Activated CD4-positive, CD25-positive, alpha-beta regulatory T cell (primary cell): ENCODE measurements at places on chromosomes 3 and 15.

DNA sequence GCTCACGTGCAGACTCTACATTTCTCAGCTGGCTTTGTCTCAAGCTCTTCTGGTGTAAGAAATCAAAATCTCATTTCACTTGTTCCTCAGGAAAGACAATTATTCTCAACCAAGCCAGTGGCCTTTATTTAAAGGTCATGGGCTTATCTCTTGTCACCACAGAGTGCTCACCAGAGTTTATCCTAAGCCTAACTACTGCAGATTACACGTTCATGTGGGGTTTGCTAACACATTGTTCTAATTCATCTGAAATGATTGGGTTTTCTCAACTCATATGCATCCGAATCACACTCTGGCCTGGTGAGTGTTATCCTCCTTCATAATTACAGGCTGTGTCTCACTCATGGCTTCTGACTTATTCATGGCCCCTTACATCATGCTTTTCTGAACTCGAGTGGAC is 83.3 kb upstream of the TSC22D2 start:
- no peak for DNase-seq

GRCh38 chr3:130423064-130423463 is 77.6 kb downstream of the COL6A5 start:
- no peak for DNase-seq

- no peak for DNase-seq
Measured at GRCh38 chr15:75089456-75090387, 66.3 kb downstream of the PPCDC start.

DNA sequence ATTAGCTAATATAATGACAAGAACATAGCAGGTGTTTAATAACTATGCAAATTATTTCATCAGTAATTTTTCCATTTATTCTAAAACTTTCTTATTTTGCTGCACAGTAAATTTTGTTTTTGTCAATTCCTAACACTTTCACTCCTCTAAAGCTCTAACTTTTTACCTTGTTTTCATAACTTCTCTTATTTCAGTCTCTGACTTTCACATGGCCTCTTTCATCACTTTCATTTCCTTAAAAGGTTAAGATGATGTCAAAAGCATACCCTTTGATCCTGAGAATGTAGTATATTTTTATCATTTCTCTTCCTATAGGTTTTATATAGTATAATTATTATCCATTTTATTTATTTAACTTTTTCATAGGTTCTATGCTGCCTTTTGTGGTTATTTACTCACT is 1325.8 kb upstream of the ALCAM start:
- DNase-seq, result no peak

DNA sequence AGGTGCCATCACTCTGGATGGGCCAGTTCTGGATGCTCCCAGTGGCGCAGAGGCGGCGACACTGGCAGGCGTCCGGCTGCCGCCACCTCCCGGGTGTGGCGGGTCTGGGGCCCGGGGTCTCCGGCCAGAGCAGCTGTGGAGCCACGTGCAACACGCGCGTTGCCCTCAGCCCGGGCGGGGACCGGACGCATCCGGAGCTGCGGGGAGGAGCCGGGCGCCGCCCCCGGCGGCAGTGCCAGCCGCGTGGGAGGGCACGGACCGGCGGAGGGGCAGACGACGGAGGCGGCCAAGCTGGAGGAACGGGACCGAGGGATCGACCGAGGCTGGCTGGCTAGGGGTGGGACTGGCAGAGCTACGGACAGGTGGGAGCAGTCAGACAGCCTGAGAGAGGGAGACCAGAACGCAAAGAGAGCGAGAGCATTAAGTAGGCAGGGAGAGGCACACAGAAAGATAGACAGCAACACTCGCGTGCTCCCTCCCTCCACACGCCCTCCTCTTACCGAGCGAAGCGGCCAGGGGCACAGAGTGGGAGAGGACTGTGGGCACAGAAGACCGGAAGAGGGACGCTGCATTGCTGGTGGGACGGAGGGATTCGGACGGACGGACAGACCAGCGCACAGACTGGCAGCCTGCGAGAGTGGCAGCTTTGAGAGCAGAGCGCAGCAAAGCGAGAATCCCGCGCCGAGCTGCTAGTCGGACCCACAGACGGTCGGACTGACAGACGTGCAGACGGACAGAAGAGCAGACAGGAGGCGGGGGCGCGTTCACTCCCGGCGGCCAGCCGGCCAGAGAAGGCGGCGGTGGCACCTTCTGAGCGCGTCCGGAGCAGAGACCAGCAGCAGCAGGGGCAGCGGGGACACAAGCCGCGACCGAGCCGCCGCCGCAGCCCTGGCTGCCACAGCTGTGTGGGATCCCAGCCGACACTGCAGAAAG is at the start of gene ARPP21:
Gene ARPP21, plus strand, starts transcription at position 272 of the 933 bp plus-strand sequence. CDS start 42,227 bp downstream, outside the sequence.
- DNase-seq, result no peak

DNA sequence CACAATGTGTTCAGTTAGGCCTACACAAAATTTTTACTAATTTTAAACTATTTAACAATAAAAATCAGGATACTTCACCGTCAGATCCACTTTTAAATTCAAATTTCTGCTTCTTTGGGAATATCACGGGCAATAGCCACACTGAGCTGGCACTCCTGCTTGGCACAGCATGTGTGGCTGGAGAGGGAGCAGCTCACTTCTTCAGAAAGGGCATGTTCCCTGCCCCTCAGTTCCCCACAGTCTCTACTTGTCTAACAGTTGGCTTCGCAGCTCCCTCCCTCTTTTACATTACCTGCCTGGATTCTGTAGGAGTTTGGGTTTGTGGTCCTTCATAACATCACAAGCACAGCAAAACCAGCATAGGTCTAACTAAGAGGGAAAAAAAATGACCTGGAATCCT is 76.0 kb upstream of the TRIM42 start:
- DNase-seq, result no peak

DNA sequence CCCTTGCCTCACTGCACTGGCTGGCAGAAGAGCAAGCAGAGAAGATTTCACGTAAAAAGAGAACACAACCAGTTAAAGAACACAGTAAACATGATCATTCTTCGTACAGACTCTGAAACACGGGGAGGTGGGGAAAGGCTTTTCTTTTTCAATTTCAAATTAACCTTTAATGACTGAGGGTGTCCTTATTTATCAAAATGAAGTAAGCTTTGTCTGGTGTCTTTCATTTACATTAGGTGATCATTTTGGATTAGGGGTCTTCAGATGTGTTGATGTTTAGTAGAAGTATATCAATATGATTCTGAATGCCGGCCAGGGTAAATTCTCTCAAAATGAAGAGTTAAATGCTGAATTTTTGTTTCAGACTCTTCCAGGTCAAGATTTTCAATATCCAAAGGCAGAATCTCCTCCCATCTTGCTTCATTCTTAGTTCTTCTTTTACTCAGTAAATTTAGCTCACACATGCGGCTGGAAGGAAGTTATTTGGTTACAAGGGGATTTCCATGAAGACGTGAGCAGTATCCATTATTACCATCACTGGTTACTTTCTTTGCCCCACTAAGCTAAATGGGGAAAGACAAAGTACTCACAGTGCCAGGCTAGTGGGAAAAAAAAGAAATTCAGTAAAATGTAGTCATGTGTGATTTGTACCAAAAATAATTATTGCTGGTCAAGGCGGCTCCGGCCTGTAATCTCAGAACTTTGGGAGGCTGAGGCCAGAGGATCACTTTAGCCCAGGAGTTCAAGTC is 272.2 kb upstream of the NR2F2 start:
- no peak for DNase-seq

DNA sequence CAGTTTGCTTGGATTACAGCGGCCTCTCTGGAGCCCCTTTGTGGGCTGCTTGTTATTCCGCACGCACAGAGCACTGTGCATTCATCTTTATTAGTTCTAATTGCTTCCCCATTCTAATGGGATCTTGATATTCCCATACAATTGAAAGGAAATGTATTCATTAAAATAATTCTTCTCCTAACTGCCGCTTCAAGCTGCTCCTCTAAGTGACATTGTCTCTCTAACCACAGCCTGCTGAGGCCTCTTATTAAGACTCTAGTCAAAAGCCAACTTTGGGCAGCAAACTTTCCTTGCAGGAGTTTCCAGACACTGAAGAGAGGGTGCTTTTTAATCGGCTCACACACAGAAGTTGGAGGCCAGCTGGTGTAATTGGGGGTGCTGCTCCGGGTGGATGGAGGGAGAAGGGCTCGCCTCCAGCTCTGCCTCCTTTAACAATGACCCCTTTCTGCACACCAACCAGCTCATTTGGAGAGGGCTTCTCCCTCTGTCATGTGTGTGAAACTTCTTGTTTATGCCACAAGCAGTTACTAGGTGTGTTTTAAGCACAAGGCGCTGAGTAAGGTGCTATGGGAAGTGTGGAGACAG is 5.6 kb upstream of the MAGEF1 start:
- no peak for DNase-seq

DNA sequence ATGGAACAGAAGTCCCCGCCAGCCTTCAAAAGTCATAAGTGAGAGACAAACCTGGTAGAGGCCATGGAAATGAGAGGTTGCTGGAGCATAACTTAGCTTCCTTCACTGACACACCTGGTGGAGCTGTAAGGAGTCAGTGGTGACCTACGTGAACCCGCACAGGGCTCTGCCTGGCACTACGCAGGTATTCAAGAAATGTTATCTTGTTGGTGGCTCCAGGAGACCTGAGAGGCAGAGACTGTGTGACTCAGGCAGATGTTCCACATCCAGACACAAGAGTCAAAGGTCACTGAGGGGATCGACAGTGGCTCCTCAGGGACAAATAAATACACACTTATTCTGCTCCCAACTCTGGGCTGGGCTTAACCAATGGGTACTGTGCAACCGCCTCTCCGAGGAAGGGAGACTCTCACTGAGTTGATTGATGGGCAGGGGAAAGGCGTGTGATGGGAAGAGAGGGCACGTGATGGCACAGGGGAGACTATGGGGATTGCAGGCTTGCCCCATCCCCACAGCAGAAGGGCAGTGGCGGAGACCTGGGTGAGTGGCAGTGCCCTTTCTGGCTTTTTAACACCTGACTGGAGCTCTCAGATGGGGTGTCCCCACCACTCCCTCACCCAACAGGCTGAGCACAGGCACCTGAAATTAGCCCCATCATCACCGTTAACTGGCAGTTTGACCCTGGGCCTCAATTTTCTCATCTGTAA is 111.7 kb upstream of the SMAD3 start:
- DNase-seq, result no peak

DNA sequence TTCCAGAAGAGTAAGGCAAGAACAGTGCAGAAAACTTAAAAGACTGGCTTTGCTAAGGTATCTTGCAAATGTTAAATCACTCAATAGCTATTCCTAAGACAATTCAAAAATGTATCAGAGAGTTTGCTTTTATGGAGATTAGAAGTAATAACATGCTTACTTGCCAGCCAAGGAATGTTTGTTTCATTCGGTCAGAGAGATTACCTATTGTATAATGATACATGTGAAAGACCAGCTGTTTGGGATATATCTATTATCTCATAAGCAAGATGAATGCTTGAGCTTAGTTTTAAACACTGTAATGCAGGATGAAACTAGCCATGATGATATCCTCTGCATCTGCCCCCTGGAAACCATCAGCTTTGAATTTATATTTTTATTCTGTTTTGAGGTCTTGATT is 70.7 kb downstream of the MAP2K5 start:
- DNase-seq, result no peak

- no peak for DNase-seq
Measured at GRCh38 chr3:8764528-8764927, 4.9 kb downstream of the OXTR start.

DNA sequence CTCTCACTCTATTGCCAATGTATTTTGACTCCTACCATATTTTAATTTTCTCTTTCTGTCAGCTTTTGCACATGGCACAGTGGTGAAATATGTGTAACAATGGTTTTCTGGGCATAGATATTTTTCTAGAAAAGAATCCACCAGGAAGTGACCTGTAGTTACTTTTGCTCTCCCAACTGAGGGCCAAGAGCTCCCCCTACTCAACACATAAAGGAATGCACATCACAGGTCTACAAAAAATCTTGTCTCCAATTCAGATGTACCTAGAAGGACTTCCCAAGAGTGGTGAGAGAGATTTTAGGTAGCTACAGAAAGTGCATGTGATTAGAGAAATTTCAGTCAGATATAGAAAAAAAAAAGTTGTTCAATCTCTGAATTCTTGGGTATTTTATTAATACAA is 15.6 kb downstream of the CPA3 start:
- DNase-seq, result no peak

GRCh38 chr3:100879195-100879810 is 113.9 kb downstream of the ABI3BP start:
- no peak for DNase-seq

- no peak for DNase-seq
Measured at GRCh38 chr3:127034195-127034989, 51.5 kb downstream of the PLXNA1 start.

GRCh38 chr3:21067031-21067813 is 683.8 kb downstream of the ZNF385D start:
- no peak for DNase-seq

- no peak for DNase-seq
Measured at GRCh38 chr15:61634837-61635236, 405.7 kb upstream of the RORA start.

GRCh38 chr3:158768881-158769543 is 32.8 kb upstream of the MFSD1 start:
- no peak for DNase-seq

DNA sequence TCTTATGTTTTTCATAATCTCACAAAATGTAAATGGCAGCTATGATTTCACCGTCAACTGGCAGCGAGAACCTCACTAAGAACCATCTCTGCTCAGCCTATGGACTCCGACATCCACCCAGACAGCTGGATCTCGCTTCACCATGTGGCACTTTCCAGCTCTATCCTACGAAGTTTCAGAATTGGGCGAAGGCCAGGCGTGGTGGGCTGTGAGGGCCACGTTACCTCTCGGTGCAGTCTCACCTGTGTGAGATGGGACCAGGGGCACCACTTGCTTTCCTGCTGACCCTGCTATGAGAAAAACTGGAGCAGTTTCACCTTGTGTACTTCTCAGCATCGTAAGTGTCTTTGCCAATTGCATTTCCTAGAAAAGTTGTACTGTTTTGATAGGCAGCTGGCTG is 32.3 kb downstream of the CHDH start:
- no peak for DNase-seq

- no peak for DNase-seq
Measured at GRCh38 chr3:25567388-25567787, 97.3 kb downstream of the TOP2B start.

DNA sequence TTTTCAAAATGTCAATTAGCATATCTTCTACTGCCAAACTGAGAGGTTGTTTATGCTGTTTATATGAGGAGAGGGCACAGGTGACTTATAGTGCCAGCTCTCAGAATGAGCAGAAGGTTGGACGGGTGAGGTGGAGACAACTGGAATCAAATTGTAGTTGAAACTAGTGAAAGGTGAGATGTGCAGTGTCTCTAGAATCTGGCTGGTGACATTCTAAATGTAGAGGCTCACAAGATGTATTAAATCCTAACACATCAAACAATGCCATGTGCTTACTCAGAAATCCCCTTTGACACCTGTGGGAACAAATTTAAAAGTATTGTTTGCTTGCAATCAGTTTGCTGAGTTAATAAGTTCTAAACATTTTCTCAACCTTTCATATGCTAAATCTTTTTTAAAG is 40.8 kb downstream of the CRYBG3 start:
- no peak for DNase-seq

DNA sequence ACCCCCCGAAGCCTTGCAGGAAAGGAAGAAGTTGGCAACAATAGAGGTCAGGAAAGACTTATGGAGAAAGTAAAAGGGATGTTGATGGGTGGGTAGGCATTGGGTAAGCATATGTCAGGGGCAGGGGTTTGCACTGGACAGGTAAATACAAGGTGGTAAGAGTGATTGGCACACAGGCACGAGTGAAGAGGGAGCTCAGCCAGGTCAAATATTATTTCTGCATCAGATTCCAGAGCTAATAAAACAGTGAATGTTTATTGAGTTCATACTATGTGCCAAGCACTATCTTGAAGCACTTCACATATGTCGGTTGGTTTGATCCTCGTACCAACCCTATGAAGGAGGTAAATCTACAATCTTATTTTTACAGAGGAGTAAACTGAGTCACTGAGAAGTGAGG is 6.6 kb downstream of the CLSTN2 start:
- DNase-seq, result no peak

- no peak for DNase-seq
Measured at GRCh38 chr3:17155951-17156350, 271.2 kb downstream of the PLCL2 start.
